ENCODE measurements at places on chromosomes 11 and 22. TPM values are rescaled to one million over a fixed set of nuclear protein-coding genes. Genes with fewer than 3 reads are reported as not detected.

The PAX6 gene
- polyA plus RNA-seq: 0.15 TPM

DNA sequence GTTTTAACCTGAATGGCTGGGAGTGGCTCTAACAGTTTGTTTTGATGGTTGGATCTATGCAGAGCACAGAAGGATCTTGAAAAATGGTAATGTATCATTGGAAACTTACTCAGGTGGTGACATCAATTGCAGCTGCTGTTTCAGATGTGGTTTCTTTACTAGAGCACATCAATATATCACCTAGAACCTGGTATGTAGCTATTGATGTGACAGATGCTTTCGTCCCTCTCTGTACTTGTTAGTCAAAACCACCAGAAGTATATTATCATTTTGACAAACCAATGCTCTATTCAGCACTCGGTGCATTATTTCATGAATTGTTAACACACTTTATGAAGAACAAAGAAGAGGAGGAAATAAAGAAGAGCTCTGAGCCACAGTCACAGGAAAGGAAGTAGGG, 26.6 kb upstream of the SCN3B start:
- H3K36me3 ChIP-seq: no peaks in the 10 kb centered on the region
- no peak overlapping the region for H3K4me3 ChIP-seq
- H3K27me3 ChIP-seq: no peaks in the 10 kb centered on the region
- DNase-seq: no peak
- H3K4me1 ChIP-seq: peaks cover 4% of the 10 kb centered on the region

DNA sequence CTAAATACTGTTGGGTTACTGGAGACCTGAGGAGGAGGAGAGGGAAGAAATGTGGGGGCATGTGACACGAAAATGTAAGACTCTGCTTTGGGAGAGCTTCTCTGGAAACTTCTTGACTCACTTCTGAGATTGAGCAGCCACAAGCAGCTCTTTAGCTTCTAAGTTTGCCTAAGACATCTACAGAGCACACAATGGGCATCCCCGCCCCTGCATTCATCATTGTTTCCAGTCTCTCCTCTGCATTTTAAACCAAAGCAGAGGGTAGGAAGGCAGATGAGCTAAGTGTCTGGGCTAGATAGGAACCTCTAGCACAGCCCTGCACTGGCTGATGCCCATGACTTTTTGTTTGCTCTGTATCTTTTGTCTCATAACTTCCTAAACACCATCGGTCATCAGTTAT, 2.1 kb upstream of the OR52D1 start:
- no peaks in the 10 kb centered on the region for H3K27me3 ChIP-seq
- H3K4me3 ChIP-seq: no peak overlapping the region
- H3K36me3 ChIP-seq: no peaks in the 10 kb centered on the region

- H3K36me3 ChIP-seq: no peaks in the 10 kb centered on the region
- H3K4me1 ChIP-seq: no peaks in the 10 kb centered on the region
- H3K4me3 ChIP-seq: no peak overlapping the region
- H3K27ac ChIP-seq: no peak overlapping the region
Measured at GRCh38 chr11:124838805-124839127, 26.5 kb upstream of the ROBO3 start.

The EIF3D gene
- 407 TPM for polyA plus RNA-seq

DNA sequence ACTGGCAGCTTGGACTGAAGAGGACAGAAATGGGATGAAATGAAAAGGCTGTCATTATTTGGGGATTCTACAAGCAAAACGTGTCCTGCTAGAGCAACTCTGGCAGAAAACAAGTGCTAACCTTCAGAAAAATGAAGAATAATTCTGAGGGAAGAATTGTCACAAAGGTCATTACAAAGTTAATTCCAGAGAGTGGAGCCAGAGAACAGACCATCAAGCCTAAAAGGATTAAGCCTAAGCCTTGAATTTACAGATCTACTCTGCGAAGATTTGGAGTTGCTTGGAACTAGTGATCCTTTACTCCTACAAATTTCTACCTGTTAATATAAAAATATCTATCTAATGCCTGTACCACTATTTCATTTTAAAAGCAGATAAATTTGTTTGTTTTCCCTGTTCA, 1077.3 kb upstream of the CNTN5 start:
- DNase-seq: no peak
- H3K4me3 ChIP-seq: no peak overlapping the region
- H3K4me1 ChIP-seq: no peaks in the 10 kb centered on the region
- H3K27me3 ChIP-seq: no peaks in the 10 kb centered on the region

The MMP11 gene
- polyA plus RNA-seq: 0.20 TPM

DNA sequence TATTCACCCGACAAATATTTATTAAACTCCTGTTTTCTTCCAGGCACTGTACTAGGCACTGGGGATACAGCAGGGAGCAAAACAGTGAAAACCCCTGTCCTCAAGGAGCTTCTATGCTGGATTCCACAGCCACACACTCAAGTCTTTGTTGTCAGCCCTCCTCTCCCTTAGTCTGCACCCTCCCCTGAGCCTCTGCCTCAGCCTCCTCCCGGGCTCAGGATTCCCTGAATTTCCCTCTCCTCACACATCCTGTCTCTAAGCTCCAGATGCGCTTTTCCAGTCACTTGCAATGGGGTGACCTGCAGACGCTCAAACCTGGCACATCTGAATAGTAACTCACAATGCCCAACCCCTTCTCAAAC, 13.5 kb upstream of the TUB start:
- peaks cover 5% of the 10 kb centered on the region for H3K27me3 ChIP-seq
- no peaks in the 10 kb centered on the region for H3K36me3 ChIP-seq
- no peaks in the 10 kb centered on the region for H3K4me1 ChIP-seq
- DNase-seq: no peak

GRCh38 chr11:82855616-82856015, 44.6 kb downstream of the PRCP start:
- no peaks in the 10 kb centered on the region for H3K27me3 ChIP-seq
- H3K36me3 ChIP-seq: no peaks in the 10 kb centered on the region
- H3K27ac ChIP-seq: no peak overlapping the region
- H3K4me3 ChIP-seq: no peak overlapping the region
- DNase-seq: no peak

DNA sequence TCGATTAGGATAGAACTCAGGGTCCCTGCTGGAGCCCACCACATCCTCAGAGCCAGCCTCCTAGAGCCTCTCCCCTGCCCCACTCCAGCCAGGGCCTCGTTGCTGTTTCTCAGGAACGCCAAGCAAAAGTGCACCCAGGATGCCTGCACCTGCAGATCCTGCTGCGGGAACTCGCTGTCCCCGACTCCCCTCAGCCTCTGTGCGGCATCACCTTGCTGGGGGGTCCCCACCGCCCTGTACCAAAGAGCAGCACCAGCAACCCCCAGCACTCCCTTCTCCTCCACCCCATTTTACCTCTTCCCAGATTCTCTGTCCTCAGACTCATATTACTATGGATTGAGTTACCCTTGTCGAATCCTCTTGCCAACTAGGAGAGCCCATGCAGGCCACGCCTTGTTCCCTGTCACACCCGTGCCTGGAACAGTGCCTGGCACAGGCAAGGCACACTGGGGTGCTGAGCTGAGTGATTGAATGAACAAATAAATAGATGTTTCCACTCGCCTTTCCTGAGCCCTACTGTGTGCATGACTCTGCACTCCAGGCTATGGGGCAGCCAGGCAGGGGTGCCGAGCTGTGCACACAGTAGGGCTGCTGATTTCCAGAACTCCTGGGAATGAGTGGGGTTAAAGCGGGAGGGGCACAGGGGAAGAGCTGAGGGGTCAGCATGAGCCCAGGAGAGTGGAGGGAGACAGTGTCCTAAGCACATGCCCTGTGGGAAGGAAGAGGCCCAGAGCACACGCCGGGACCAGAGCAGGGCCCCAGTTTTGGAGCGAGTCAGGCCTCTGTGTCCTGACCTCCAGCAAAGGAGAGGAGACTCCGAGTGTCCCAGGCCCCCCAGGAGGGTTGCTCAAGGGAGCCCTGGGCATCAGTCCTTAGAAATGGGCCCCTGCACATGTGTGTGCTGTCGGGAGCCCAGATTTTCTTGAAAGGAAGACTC, 44.3 kb downstream of the LINC01488 start:
- peaks cover 11% of the 10 kb centered on the region for H3K4me1 ChIP-seq
- H3K27me3 ChIP-seq: no peaks in the 10 kb centered on the region
- H3K27ac ChIP-seq: no peak overlapping the region
- H3K4me3 ChIP-seq: no peak overlapping the region

DNA sequence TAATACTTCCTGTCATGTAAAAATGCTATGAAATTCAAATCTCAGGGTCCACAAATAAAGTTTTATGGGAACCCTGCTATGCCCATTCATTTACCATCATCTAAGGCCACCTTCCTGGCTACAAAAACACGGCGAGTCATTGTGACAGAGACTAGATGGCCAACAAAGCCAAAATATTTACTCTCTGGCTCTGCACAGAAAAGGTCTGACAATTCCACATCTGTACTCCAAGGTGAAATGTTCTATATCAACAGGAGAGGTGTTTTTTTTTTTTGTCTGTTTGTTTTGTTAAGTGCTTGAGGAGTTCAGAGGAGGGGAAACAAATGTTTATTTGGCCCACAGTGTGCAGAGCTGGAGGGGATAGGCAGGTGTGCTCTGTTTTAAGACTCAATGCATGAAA, 18.6 kb upstream of the TMA7B start:
- H3K4me1 ChIP-seq: no peaks in the 10 kb centered on the region
- no peak overlapping the region for H3K4me3 ChIP-seq
- no peak overlapping the region for H3K27ac ChIP-seq
- H3K36me3 ChIP-seq: no peaks in the 10 kb centered on the region

GRCh38 chr11:1338201-1339065, 29.0 kb upstream of the TOLLIP start:
- H3K27ac ChIP-seq: no peak overlapping the region
- no peak overlapping the region for H3K4me3 ChIP-seq
- no peak for DNase-seq
- H3K4me1 ChIP-seq: peaks cover 8% of the 10 kb centered on the region
- H3K27me3 ChIP-seq: peaks cover 27% of the 10 kb centered on the region

- no peak for DNase-seq
- no peaks in the 10 kb centered on the region for H3K4me1 ChIP-seq
- no peaks in the 10 kb centered on the region for H3K36me3 ChIP-seq
- H3K27ac ChIP-seq: no peak overlapping the region
Measured at GRCh38 chr11:74742070-74742469, 6.6 kb upstream of the RNF169 start.

The OTOG gene
- polyA plus RNA-seq: not detected

Data from keratinocyte (primary cell).